ENCODE measurements at places on chromosomes 11 and 22.

DNA sequence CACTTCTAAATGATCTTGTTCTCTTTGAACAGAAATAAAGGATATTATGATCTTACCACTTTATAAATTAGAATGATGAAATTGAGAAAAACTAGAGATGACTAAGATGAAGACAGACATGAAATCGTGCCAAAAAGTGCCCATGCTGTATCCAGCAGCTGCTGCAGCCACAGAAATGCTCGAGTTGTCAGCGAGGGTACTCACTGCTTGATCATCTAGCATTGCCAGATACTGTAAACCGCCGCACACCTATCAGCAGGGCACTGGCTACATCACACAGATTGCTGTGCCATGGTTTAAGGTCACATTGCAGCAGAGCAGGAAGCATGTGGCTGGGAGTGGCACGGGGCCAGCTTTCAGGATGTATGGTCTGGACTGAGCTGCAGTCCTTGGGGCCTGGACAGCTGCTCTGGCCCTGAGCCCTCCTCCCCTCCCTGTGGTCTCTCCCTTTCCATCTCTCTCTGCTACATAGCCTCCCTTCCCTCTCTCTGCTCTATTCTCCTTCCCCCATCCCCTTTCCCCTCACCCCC, 51.0 kb upstream of the SEPTIN5 start:
- DNase-seq: peak; percentile 84

GRCh38 chr11:78179459-78180071, 8.9 kb downstream of the KCTD21 start:
- no peak for DNase-seq

GRCh38 chr11:58762284-58763119, 30.8 kb upstream of the GLYAT start:
- DNase-seq: no peak

DNA sequence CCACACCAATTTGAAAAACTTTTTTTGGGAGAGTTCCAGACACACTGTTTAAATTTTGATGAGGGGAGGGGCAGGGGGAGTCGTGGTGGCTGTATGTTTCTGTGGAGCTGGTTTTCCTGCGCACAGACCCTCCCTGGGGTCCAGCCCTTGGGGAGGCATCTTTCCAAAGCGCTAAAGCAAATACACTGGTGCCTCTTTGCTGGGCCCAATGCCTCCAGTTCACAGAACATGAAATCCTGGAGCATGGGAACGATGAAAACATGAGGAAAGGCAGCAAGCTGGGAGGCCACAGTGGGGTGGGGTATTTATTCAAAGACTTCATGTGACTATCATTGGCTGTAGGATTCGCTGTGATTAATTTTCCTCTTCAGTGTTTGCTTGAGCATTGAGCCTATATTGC, 135.3 kb downstream of the CCDC34 start:
- peak; percentile 16 for DNase-seq

DNA sequence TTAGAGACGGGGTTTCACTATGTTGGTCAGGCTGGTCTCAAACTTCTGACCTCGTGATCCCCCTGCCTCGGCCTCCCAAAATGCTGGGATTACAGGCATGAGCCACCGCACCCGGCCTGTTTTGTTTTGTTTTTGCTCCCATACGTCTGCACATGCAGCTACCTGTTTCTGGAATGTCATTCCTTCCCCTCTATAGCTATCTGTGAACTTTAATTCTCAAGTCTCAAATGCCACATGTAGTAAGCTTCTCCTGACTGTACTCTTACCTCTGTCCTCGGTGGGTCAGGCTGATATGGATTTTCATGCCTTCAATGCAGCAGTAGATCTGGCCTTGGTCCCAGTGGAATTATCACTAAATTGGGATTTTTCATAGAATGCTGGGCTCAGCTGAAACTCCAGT, 12.4 kb upstream of the SWAP70 start:
- no peak for DNase-seq

DNA sequence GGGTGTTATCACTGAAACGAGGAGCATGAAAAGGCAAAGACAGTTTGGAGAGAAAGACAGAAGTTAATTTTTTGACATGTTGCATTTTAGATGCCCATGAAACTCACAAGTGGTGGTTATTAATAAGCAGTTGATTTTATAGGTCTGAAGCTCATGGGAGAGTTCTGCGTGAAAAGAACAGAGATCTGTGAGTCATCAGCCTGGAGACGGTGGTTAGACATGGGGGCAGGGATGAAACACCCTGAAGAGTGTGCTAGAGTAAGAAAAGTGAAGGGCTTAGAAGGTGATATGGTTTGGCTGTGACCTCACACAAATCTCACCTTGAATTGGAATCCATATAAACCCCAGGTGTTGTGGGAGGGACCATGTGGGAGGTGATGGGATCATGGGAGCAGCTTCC, 289.1 kb upstream of the ISX start:
- no peak for DNase-seq

GRCh38 chr11:2752923-2753322, 53.1 kb upstream of the KCNQ1OT1 start:
- no peak for DNase-seq

DNA sequence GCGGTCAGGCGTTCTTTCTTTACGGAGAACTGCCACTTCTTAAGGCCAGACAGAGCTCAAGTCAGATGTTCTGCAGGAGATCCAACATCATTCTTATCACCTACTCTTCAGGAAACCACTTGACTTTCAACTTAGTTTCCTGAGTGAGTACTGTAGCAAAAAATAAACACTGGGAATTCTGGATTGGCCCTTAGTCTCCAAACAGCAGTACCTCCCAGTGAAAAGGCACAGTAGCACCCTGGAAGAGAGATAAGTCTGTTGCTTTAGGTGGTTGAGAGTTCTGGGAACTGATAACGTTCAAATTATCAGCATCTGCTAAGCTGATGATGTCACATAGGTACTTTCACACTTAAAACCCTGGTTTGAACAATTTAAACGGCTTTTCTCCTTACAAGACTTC, 971.8 kb upstream of the TENM4 start:
- DNase-seq: peak; percentile 22

- DNase-seq: no peak
Observed at GRCh38 chr11:98793276-98793675, 227.5 kb upstream of the CNTN5 start.

DNA sequence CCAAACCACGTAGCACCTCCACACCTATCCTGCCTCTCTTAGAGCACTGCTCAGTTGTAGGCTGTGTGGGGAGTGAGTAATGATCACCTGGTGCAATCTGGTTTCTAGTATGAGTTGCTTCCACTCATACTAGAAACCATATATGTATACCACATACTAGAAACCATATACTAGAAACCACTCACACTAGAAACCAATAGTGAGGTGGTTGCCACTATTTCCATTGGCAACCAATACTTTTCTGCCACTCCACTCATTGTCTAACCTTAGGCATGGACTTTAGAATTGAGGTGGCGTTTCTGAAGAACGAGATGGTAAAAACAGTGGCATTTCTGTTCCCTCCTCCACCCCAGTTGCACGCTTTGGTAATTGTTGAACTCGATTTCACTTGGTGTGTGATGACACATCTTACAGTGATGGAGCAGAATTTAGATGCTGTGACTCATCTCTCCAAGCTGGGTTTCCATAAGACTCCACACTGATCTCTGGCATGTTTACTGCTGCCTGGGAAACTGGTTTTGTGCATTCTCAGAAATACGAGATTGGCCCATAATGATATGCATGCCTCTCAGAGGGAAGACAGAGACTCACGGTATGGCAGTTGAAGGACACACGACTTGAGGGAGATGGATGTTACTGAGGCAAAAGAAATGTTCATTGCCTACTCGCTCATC, 82.9 kb downstream of the KIRREL3 start:
- DNase-seq: no peak

DNA sequence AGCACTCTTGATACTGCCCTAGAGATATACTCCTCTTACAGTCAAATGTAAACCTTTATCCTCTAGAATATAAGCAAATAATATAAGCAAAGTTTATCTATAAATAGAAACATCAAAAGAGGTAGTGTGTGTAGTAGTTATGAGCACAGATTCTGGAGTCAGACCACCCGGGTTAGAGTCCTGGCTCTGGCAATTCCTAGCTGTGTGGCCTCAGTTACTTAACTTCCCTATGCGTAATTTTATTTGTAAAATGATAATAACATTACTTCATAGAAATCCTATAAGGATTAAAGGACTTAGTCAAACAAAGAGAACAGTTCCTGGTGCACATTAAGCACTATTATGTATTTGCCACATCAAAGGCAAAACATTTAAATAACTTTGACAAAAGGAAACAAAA, 7.0 kb downstream of the MSANTD4 start:
- peak; percentile 53 for DNase-seq
